ENCODE measurements at places on chromosomes 5 and 9.

DNA sequence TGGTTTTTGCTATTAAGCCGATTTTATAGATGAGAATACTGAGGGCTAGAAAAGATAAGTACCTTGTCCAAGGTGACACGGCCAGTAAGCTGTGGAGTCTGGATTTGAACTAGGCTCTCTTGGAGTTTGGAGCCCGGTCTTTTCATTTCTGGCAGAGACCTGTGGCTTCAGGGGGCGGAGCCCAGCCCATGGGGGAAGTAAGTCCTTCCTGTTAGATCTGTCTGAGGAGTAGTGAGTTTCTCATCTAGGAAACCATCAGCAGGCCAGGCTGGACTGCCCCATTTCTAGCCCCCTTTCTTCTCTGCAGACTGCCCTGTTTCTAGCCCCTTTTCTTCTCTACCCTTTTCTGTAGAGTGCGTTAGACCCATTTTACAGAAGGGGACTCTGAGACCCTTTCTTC lies 521 bp upstream of the PTGS1 start:
- peak; percentile 68 for DNase-seq

DNA sequence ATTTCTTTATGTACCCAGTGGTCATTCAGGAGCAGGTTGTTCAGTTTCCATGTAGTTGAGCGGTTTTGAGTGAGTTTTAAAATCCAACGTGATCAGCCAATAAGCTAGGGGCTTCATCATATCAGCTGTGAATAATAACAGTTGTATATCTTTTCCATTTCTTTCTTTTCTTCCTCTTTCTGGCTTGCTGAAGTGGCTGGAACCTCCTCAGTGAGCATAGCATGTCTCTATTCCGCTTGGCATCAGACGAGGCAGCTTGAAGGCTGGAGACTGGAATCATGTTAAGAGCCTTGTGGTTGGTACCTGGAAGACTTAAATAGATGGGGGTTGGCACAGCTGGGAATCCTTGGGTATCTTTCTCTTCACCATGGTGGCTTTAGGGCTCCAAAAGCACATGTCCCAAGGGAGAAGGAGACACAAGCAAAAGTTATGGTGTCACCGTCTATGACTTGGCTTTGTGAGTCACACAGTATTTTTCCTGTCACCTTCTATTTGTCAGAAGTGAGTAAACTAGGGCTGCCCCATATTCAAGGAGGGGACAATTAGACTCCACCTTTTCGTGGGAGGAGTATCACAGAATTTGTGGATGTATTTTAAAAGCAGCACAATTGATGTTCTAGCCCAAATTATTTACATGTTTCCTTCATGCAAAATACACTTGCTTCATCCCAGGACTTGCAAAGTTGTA lies 38.0 kb upstream of the RETREG1 start:
- DNase-seq, result no peak

DNA sequence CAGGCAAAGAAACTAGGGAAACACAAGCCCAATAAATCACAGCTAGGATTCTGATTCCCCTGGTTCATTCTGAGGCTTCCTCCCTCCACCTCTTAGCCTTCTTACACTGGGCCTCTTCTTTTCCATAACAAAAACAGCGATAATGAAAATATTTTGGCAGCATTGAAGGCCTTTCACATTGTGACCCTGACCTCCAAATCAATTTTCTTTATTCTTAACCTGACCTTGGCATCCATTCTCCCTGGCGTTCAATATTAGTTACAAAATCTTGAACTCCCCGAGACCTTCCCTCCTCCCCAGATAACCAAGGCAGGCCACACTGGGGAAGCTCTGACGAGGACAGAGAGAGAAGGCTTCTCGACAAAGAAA lies 399.9 kb downstream of the ZSWIM6 start:
- DNase-seq, result no peak

- no peak for DNase-seq
Observed at GRCh38 chr5:136016945-136017530, 11.8 kb upstream of the TGFBI start.

- no peak for DNase-seq
Observed at GRCh38 chr9:123081824-123082223, 48.4 kb downstream of the GPR21 start.

DNA sequence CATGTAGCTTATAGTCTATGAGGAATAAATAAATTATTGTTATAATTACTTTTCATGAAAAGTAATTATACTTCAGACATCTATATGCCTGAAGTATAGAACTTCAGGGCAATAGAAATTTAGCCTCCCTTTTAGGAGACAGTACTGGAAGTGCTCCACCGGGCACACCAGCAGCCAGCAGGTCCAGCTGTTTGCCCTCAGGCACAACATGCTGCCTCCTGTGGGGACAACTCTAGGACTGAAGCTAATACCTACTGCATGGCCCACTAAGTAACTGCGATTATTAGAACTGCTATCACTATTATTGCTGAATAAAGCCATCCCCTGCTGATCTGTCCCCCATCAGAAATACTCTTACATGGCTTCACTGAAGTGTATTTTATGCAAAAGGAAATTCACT lies 329.6 kb downstream of the MED10 start:
- no peak for DNase-seq

GRCh38 chr5:166562246-166562645 lies 1729.2 kb upstream of the WWC1 start:
- no peak for DNase-seq

DNA sequence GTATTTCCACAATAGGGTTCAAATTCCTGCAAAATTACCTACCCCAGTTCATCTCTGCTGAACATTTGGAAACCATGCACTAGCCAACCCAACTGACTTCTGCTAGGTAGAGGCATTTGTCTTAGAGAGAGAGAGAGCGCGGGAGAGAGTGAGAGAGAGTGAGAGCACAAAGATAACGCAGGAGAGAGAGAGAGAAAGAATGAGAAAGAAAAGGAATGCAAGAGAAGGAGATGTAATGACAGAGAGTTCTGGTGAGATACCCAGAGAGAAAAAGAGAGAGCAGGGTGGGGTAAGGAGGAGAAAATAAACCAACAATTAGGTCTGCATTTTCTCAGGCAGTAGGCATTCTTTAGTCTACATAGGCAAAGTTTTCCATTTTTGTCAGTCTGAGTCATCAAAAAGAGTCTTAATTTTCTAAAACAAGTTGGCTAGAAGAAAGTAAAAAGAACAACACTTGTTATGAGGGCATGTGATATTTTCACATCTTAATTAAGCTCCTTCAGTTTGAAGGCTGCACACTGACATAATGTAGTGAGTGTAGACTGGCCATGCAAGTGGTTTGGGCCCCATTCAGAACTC lies 98.2 kb downstream of the MAP1B start:
- DNase-seq, result no peak

DNA sequence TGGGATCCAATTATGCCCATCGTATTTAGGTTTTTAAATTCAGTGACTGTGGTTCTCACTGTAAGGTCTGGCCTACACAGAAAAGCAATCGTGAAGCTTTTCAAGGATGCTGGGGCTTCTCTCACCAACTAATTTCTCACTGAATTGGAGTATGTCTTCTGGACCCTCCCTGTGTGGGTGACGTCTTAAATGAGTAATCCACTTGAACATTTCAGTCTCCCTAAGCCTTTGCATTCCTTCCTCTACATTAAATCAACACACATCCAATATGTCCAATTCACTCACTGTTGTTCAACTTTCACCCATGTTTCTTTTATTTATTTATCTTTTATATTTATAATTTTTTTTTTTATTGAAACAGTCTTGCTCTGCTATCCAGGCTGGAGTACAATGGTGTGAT lies 12.5 kb upstream of the BTF3 start:
- DNase-seq, result no peak

- peak; percentile 64 for DNase-seq
Observed at GRCh38 chr5:135834639-135835529, at the start of gene SLC25A48. TSS of gene SLC25A48 (plus strand) at chr5:135834663. CDS start at chr5:135834848, 185 bp downstream.

DNA sequence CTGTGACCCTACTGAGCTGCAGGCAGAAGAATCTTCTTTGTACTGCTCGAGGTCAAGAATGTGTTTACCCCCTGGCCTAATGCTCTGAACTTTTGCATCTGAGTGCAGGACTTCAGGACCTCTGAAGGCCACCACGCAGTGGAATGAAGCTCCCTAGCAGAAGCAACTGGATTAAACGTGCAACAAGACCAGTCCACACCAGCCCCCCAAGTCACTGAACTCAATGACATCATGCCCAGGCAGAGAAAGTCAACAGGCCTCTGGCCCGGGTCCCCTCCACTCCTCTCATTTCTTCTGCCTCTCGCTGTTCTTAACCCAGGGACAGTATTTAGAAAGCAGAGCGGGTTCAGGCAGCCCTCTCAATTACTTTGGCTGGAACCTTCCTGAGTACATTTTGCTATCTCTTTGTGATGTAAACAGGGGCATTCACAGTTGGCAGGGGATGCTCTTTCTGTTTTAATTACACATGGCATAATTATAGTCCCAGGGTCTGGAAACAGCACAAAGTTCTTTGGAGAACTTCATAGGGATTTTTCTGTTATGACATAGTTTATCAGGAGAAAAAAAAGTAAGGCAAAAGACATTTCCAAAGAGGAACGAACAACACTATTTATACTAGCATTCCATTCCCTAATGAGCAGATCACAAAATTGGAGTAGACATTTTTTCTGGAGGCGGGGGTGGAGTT lies 108.2 kb upstream of the SPATA31D4 start:
- DNase-seq, result no peak

- DNase-seq, result no peak
Observed at GRCh38 chr9:5941214-5941613, 50.5 kb downstream of the MLANA start.

- no peak for DNase-seq
Observed at GRCh38 chr5:143037071-143037470, 266.9 kb downstream of the ARHGAP26 start.

DNA sequence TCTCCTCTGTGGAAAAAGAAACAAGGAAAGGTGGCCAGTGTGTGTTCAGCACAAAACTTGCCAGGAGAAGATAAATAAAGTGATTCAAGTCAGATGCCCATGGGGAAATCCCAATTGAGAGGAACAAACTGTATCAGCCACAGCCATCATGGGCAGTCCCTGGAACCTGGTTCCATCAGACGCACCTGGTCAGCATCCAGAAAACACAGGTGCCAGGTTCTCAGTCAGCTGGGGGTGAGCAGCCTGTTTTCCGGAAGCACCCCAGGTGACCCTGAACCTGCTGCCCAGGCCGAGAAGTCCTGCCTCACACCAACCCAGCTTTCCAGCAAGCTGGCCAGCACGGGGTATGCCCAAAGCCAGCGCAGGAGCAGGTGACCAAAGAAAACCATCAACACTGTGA lies 30.5 kb downstream of the PTCH1 start:
- no peak for DNase-seq

GRCh38 chr9:96649620-96650324 lies 5.3 kb downstream of the PRXL2C start:
- DNase-seq, result no peak

- DNase-seq, result no peak
Observed at GRCh38 chr5:98777295-98777694, 3.8 kb downstream of the RGMB start.

- no peak for DNase-seq
Observed at GRCh38 chr9:38334234-38334633, 58.3 kb upstream of the ALDH1B1 start.

- no peak for DNase-seq
Observed at GRCh38 chr5:181192337-181193046, 12.5 kb downstream of the TRIM7 start.

- DNase-seq, result no peak
Observed at GRCh38 chr5:90571147-90571773, 12.7 kb downstream of the ADGRV1 start.

GRCh38 chr9:130897105-130897751 lies 616 bp upstream of the QRFP start:
- DNase-seq, result no peak

GRCh38 chr5:167736992-167737391 lies 554.5 kb upstream of the WWC1 start:
- DNase-seq, result no peak

DNA sequence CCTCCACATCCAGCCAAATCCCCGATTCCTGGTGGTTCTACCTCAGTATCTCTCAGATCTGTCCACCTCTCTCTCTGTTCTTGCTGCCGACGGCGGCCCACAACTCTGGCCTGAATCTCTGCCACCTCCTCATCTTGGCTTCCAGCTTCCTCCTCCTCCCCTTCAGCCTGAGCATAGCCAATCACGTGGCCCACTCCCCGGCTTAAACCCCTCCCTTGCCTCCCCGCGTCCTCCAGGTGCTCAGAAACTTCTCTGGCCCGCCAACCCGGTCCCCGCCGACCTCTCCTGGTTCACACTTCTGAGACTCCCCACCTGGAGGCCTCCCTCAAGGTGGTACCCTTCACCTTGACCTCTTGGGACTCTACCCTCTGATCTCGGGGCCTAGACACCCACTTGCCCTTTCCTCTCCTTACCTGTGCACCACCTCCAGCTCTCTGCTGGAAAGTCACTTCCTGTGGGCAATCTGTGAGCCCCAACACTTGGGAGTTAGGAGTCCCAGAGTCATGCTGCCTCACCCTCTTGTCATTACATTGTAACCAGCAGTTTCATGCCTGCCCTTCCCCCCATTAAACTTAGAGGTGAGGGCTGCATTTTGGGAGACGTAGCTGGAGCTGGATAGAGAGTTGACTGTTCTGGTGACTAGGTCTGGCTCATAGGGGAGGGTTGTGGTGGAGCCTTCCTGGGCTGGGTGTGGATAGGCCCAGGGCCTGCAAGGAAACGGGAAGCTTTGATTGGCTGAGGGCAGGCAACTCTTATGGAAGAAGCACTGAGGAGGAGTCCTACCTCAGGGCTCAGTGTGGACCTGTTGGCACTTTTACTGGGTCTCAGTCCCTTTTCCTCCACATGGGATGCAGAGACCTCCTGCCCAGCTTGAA lies 4.5 kb upstream of the SET start:
- DNase-seq, result peak; percentile 85

DNA sequence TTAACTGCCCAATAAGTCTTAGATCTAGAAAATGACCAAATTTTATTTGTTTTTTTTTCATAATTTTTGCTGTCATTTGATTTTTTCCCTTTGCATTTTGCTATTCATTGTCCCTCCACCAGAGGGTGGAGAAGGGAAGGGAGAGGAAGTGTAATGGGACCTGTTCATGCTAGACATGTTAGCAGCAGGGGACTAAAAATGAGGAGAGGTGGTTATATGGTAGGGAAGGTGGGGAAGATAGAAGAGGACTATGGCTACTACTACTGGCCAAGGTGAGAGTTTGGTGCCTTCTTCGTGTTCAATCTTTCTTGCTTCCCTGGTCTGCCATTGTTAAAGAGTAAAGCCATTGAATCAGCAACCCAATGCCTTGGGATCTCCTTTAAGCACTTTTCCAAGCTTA lies 6.4 kb downstream of the GRIA1 start:
- DNase-seq, result no peak

GRCh38 chr5:6112125-6112524 lies 266.2 kb downstream of the MED10 start:
- DNase-seq, result no peak

GRCh38 chr5:11105696-11106095 lies 344.7 kb upstream of the DAP start:
- DNase-seq, result no peak

- no peak for DNase-seq
Observed at GRCh38 chr5:74889523-74890105, 23.4 kb upstream of the FAM169A start.

- DNase-seq, result peak; percentile 32
Observed at GRCh38 chr9:133968966-133969617, 23.0 kb downstream of the VAV2 start.

DNA sequence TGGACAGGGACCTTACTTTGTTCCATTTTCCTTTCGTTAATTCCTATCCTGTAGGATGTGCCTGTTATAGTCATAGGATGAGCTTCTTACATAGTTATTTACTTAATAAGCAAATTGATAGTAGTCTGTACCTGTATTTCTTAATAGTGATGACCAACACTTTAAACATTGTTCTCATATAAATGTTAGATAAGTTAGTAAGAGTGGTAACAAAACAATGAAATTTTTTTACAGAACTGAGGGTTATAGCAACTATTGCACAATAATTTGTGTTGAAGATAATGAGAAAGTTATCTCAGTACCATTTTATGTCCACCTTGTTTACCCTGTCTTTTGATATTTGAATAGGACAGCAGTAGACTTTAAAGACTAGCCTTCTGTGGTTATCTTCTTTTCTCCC lies 162.9 kb upstream of the ELL2 start:
- no peak for DNase-seq
